ENCODE measurements at places on chromosomes 3 and 15.

DNA sequence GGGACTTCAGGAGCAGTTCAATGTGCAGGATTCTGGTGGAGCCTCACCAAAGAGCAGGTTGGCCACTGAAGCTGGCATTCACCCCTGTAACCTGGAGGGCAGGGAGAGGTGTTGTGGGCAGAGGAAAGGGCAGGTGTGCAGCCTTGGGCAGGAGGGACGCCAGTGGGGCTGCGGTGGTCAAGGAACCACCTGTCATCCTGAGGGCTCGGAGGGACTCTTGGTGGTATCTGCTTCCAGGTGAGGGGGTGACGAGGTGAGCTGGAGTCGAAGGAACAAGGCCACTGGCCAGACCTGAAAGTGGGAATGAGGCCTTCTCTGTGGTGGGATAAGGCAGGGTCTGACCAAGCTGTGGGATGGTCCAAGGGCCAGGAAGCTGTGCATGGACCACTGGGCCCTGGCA, 269.5 kb downstream of the PLCL2 start:
- DNase-seq: no peak

- no peak for DNase-seq
These were observed 20.6 kb upstream of the WWTR1 start for GRCh38 chr3:149678351-149678950.

DNA sequence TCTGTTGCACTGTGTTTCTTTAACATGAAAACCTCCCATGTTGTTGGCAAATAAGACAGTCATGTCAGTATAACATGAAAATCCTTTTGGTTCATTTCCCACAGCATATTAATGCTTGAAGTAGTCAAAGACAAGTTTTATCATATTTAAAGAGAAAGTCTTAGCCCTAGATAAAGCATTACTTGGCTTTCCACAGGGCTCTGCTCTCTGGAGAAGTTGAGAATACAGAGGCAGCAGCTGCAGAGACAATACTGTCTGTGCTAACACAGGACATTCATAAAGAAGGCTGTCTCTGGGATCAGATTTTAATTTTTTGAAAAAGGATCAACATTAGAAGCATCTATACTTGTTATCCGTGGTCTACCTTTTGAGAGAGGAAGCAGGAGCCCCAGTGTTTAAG, 103.4 kb upstream of the SAMMSON start:
- DNase-seq: no peak

GRCh38 chr3:294096-294495, 97.5 kb downstream of the CHL1 start:
- no peak for DNase-seq

DNA sequence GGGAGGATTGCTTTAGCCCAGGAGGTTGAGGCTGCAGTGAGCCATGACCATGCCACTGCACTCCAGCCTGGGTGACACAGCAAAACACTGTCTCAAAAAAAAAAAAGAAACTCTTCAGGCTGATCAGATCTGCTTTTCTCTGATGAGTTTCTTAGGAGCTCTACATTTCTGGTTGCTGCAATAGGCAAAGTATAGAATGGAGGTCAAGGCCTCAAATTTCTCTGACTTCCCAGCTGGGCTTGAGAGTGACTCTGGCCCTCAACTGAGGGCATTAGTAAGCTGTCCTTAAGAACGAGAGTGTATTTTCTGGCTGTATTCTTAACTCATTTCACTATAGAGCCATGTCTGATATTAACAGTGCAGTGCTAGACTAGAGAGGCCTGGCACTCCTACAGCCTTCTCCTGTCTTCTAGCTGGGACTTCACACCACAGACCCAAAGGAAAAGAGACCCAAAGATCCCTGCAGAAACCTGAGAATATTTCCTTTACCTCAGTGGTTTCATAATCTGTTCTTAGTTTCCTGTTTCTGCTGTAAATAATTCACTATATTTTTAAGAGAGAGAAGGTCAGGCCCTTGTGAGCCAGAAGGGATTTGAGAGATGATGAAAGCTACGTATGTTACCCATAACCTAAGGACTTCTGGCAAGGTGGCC, 2.0 kb upstream of the NR1I2 start:
- DNase-seq: no peak

DNA sequence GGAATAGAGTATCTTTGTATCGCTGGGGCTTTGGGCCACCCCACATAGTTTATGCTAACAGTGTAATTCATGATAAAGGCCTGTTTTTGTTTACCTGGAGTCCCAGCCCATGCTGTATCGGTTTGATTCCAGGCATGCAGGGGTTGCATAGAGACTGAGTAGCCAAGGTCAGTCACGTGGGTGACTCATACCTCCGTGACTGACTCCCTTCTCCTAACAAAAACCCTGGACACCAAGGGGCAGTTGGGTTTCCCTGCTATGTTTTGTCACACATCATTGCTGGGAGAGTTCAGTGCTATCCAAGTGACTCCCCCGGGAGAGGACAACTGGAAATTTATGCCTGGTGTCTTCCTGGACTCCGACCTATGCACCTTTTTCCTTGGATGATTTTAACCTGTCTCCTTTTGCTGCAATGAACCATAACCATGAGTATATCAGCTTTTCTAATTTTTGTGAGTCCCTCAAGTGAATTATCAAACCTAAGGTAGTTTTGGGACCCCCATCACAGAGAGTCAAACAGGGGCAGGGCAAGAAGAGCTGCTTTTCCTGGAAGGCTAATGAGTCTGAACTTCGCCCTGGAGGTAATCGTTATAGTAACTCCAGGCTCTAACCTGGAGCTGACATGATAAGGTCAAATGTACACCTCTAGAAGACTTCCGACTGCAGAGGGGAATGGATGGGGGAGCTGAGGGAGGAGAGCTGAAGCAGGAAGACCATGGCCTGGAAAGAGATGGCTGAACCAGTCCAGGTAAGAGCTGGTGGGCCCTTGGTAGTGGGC, 57.0 kb downstream of the SRGAP3 start:
- DNase-seq: no peak

GRCh38 chr15:77907824-77908751, 169.4 kb downstream of the TBC1D2B start:
- DNase-seq: peak; percentile 65

GRCh38 chr3:25214034-25214433, 214.0 kb upstream of the RARB start:
- no peak for DNase-seq

DNA sequence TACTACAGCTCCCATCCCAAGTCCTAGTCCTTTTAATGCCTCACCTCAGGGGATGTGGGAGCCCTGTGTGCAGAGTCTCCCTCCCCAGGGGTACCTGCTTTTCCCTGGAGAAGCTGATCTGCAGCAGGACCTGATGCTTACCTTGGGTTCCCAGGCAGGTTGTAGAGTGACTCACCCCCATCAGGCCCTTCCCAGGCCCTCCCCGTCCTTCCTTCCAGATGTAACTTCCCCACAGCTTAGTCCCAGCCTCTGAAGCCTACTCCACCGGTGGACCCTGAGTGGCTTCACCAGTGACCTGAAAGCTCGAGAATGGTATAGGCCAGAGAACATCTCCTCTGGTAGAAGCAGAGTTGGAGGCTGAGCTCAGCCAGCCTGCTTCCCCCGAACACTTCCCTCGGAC, 254.2 kb upstream of the STT3B start:
- DNase-seq: no peak

GRCh38 chr15:97235611-97235985, 724.9 kb upstream of the ARRDC4 start:
- no peak for DNase-seq

DNA sequence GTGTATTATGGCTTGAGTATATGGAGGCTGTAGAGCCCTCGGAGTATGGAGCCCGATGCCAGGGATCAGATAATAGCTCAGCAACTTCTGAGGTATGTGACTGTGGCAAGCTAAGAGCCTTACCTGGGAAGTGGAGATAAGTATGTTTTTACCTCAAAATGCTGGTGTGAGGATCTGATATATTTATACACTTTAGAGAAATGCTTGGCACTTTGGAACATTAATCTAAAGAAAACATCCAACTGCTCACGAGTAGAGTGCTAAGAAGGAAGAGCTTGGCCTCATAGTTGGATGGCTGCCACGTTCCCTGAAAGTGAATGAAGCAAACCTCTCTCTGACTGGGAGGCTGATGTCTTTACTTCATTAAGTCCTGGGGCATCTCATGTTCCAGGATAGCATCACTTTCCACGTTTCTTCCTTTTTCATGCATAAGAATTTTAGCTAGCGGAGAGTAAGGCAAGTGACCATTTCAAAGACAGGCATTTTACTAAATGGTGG, 58.9 kb upstream of the GOLGA8J start:
- DNase-seq: no peak

GRCh38 chr3:72652395-72652794, 195.8 kb downstream of the SHQ1 start:
- peak; percentile 24 for DNase-seq

DNA sequence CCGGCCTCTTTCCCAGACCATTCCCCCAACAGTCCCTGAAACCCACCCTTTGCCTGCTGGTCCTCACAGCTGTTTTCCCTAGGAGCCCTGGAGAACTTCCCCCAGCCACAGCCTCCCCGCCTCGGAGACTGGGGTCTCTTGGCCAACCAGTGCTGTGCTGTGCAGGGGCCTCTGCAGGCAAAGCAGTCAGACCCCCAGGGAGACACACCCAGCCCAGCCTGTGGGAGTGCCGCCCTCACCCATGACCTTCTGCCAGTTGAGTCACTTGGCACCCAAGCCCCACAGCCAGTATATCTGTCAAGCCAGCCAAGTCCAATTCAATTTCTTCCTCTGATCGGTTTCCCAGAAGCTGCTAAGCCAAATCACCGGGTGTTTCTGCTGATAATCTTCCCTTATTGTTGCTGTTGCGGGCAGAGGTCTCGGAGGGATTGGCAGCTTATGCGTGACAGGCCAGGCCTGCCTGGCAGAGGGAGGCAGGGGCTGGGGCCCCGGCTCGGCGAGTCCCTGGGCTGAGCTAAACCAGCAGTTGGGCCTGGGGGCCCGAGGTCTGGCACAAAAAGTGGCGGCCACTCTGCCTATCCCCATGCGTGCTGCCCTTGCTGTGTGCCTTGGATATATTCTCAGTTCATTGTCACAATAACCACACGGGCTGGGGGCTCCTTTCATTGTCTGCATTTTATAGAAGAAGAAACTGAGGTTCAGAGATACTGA, 65.6 kb upstream of the SLC6A1 start:
- DNase-seq: no peak

DNA sequence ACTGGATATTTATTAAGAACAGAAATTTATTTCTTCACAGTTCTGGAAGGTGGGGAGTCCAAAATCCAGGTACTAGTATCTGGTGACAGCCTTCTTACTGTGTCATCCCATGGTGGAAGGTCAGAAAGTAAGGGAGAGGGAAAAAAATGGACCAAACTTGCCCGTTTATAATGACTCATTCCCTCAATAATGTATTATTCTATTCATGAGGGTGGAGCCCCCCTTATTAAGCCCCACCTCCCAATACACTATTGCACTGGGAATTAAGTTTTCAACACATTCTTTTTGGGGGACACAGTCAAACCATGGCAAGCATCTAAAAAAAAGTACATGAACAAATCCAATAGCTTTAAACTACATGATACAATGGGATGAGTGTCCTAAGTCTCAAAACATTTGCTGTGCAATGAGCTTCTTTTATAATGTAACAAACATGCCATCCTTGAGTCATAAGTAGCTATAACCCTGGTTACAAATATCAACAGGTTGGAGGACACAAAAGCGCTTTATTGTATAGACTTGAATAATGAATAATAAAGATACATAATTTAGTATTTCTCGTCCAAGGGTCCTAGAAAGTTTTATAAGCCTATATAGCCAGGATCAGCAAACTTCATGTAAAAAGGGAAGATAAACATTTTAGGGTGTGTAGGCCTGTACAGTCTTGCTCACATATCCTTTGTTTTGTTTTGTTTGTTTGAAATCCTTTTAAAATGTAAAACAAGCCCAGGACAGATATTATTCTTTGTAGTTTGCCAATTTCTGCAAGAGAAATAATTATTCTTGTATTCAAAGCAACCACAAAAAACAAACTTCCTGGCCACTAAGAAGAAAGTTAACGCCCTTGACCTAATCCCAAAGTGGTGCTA, 160.6 kb upstream of the RAP2B start:
- no peak for DNase-seq

DNA sequence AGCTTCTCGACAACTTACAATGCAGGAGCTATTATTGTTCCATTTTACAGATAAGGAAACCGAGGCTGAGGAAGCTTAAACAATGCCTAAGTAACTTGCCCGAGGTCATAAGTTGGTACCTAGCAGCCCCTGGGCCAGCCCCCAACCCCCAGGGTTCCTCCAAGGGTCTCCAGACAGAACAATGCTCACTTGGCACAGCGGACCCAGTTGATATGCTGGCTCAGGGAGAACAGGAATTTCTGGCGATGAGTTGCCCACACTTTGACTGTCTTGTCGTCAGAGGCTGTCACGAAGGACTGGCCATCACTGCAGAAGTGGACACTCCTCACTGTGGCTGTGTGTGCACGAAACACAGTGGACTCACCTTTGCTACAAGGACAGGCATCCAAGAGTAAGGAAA, 5.2 kb downstream of the POC1A start:
- no peak for DNase-seq

- peak; percentile 6 for DNase-seq
These were observed 166.4 kb upstream of the UBE2E2 start for GRCh38 chr3:23036728-23037127.

- no peak for DNase-seq
These were observed 4.3 kb downstream of the TLR9 start for GRCh38 chr3:52221141-52221562.

GRCh38 chr15:65318870-65319356, 14.4 kb downstream of the RNU5B-1 start:
- DNase-seq: peak; percentile 72

DNA sequence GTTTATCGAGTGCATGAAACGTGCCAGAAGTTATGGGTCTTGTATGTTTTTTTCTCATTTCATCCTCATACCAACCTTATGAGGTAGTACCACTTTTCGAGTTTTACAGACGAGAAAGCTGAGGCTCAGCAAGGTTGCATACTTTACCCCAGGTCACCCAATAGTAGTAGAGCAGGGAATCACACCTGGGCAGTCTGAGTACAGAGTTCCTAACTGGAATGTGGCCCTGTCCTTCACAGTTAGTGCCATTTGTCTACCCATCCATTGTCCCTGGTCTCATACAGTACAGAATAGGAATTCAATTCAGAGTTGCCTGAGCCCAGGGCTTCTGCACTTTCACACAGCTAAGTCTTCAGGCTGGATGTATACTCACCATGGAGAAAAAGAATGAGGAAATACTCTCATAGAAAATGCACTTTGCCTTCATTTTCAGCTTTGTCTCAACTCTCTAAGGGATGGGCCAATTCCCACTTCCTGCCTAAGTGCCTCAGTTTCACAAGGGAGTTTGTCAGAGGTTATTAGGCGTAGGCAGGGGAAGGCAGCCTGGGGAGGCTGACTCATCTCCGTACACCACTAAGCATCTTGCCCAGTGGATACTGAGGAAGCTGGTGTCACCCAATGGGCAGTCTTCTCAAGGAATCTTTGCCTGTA, 93.2 kb downstream of the TMEM212 start:
- DNase-seq: peak; percentile 99

GRCh38 chr3:105274958-105275357, 91.8 kb upstream of the ALCAM start:
- no peak for DNase-seq

- no peak for DNase-seq
These were observed 46.2 kb upstream of the PYDC2 start for GRCh38 chr3:191414732-191415131.

Data from inflammatory macrophage treated with lipopolysaccharide for 4 hours (primary cell).